Right atrium auricular region (tissue), 2 donors: ENCODE measurements at places on chromosomes 11 and 22. TPM values are rescaled to one million over a fixed set of nuclear protein-coding genes. Genes with fewer than 3 reads are reported as not detected.
A peak's percentile ranks its signal among the peaks of the same experiment; 100 is the strongest.

Gene NXPE1
- total RNA-seq, result not detected

- no peaks in the 10 kb centered on the region for H3K27me3 ChIP-seq
- peak overlapping the region; percentile 98 for H3K4me3 ChIP-seq
- peaks cover 17% of the 10 kb centered on the region for H3K4me1 ChIP-seq
- peaks cover 30% of the 10 kb centered on the region for H3K36me3 ChIP-seq
- no peak for DNase-seq
- peak overlapping the region; percentile 100 for H3K27ac ChIP-seq
These were observed 723 bp downstream of the HSCB start for GRCh38 chr22:28742562-28742962.

DNA sequence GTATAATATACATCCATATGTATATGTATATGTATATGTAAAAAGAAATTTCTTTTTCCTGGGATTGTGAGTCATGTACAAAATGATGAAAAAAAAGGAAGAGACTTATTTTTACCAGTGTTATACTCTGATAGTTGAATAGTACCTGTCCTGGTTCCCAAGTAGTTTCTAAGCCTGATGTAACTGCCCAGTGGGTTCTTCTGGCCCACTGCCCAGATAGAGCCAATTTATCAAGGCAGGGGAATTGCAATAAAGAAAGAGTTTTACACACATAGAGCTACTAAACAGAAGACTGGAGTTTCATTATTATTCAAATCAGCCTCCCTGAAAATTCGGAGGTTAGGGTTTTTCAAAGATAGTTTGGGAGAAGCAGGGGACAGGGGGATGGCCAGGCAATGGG lies 29.1 kb upstream of the NARS2 start:
- H3K4me3 ChIP-seq, result no peak overlapping the region
- no peaks in the 10 kb centered on the region for H3K27me3 ChIP-seq
- no peaks in the 10 kb centered on the region for H3K4me1 ChIP-seq
- no peak for DNase-seq

DNA sequence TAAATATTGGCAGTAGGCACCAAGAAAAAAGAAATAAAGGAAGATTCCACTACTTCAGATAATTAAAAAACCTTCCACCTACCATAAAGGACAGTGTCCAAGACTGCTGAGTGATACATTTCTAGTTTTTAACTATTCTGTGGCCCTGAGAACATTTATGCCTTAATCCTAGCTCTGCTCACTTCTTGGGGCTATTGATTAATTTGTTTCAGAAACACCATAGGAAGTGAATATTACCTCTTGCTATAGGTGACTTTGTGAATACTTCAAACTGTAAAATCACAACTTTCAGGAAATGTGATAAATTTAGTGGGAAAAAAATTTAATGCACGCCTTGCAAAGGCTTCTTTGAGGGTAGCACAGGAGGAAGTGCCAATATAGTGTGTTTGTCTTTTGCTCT lies 35.2 kb downstream of the NF2 start:
- H3K4me3 ChIP-seq, result no peak overlapping the region
- H3K4me1 ChIP-seq, result no peaks in the 10 kb centered on the region
- no peaks in the 10 kb centered on the region for H3K27me3 ChIP-seq
- H3K36me3 ChIP-seq, result peaks cover 39% of the 10 kb centered on the region

- no peak overlapping the region for H3K4me3 ChIP-seq
- DNase-seq, result no peak
- no peak overlapping the region for H3K27ac ChIP-seq
- no peaks in the 10 kb centered on the region for H3K4me1 ChIP-seq
- H3K27me3 ChIP-seq, result no peaks in the 10 kb centered on the region
- H3K36me3 ChIP-seq, result peaks cover 43% of the 10 kb centered on the region
These were observed 9.2 kb downstream of the LIN7C start for GRCh38 chr11:27497284-27497866.

- no peaks in the 10 kb centered on the region for H3K27me3 ChIP-seq
- no peak overlapping the region for H3K27ac ChIP-seq
- DNase-seq, result no peak
- H3K4me1 ChIP-seq, result no peaks in the 10 kb centered on the region
These were observed 16.9 kb downstream of the SMIM38 start for GRCh38 chr11:69172674-69173073.

DNA sequence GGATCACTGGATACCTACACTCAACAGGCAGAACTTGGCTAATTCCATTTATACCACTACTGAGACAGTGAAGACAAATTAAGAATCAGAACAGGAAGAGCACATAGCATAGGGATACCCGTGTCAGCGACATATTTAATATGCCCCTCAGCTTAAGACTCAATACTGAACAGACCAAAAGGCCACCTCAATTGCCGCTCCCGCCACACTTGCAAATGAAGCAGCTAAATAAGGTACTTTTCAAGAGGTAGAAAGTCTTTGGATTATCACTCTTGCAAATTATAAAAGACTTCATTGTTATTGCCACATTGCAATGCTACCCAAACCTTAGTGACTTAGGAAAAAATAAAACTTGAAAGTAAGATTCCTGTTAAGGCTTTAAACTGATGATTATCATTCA lies 3.1 kb downstream of the DDX17 start:
- peaks cover 38% of the 10 kb centered on the region for H3K36me3 ChIP-seq
- peaks cover 41% of the 10 kb centered on the region for H3K4me1 ChIP-seq
- peak overlapping the region; percentile 93 for H3K4me3 ChIP-seq
- no peaks in the 10 kb centered on the region for H3K27me3 ChIP-seq
- DNase-seq, result no peak

DNA sequence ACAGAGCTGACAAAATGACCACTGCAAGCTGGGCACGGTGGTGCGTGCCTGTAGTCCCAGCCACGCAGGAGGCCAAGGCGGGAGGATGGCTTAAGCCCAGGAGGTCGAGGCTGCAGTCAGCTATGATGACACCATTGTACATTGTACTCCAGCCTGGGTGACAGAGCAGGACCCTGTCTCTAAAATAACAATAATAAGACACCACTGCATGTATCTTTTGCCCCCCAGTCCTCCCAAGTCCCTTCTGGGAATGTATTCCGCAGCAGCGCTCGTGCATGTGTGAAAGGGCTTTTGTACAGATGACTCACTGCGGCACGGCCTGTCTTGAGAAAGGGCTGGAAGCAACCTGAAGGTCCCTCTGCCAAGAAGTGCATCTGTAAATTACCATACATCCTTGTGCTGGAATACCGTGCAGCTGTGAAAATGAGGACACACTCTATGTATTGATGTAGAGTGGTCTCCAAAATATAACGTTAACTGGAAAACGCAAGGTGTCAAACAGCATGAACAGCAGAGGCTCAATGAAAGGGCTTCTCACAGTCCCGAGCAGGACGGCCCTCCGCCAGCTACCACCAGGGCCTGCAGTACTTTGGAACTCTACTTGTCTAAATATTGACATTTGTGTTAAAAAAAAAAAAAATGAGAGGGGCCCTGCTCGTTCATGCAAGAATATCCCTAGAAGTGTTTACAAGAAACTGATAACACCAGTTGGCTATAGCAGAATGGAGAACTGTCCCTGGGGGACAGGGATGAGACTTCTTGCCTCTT lies 9.0 kb upstream of the CDC42EP2 start:
- no peaks in the 10 kb centered on the region for H3K36me3 ChIP-seq
- no peak for DNase-seq
- no peak overlapping the region for H3K4me3 ChIP-seq
- no peak overlapping the region for H3K27ac ChIP-seq
- H3K4me1 ChIP-seq, result no peaks in the 10 kb centered on the region
- H3K27me3 ChIP-seq, result no peaks in the 10 kb centered on the region

GRCh38 chr11:100860318-100861155 lies 173.4 kb downstream of the ARHGAP42 start:
- no peaks in the 10 kb centered on the region for H3K36me3 ChIP-seq
- H3K27ac ChIP-seq, result no peak overlapping the region

Gene RAB36
- total RNA-seq, result 0.59 TPM
